ENCODE measurements at places on chromosomes 16 and 17.

- DNase-seq, result no peak
Observed at GRCh38 chr16:23784811-23785447, 30.1 kb downstream of the CHP2 start.

DNA sequence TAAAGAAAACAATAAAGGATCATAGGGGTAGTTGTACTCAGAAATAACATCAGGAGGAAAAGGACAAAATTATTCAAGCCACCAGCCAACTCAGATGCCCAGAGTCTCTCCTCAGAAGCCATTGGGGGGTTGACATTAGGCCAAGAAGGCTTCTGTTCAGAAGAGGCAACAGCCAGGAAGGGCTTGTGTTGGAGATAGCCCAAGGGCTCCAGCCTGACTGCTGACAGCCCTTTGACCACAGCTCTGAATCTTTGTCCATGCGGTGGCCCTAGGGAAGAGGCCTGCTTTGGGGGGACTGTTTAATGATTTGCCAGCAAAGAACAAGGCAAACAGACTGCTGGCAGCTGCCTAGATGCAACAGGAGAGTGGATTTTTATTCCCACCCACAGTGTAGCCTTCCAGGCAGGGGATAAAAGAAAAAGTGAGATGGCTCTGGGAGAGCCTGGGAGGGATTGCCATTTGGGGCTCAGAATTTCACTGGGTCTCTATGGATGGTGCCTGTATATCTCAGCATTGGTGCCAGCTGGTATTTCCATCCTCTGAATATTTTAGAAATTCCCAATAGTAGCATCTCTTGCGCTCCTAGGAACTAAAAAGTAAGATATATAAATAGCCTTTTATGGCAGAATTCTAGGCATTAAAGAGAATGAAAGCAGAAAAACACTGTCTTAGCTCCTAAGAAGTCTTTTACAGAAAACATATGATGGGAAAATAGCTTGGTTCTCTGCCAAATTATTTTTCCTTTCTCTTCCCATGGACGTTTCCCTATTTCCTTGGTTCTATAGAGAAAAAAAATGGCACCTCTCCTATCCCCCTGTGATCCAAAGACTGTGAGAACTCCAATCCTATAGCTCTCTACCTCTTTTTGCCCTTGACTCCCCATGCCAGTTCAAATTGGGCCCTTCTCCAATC lies 29.4 kb upstream of the SUPT4H1 start:
- peak; percentile 9 for DNase-seq

- peak; percentile 82 for DNase-seq
Observed at GRCh38 chr17:29131814-29132682, 48.1 kb downstream of the MYO18A start.

GRCh38 chr17:74856112-74856511 lies 3.6 kb downstream of the GRIN2C start:
- no peak for DNase-seq

DNA sequence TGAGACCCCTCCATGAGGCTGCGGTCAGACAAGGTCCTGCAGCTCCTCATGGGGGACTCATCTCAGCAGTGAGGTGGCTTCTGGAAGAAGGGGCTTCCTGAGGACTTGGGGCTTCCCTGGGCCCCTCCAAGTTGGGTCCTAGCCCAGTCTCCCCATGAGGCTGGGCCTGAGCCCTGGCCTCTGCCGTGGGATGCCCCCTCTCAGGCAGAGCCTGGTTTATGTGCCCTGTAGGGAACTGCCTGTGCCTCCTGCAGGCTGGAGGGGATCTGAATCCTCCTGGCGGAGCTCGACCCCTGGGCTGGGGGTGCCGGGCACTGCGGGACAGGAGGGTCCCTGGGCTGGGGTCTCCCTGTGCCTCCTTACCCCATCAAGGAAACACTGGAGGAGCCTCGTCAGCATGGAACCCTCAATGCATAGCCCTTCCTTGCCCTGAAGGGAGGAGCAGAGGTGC lies 45.8 kb downstream of the TNFRSF13B start:
- DNase-seq, result no peak

DNA sequence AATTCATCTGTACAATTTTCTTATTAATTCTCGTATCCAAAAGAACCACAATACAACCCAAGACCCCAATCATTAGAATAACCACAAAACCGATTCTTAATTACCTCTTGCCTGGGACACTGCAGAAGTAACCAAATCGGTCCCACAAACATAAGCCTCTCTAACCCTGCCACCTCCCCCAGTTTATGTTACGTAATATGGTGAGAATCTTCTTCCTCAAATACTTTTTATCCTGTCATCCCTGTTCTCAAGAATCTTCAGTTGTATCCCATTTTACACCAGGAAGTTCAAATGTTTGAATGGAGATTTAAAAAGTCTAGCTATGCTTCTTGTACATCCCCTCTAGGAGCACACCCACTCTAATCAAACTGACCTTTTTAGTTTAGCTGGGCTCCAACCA lies 269.3 kb upstream of the TBX2 start:
- DNase-seq, result no peak

GRCh38 chr17:55545806-55546205 lies 34.6 kb upstream of the SMIM36 start:
- no peak for DNase-seq

GRCh38 chr16:27795992-27796614 lies 246.2 kb downstream of the KATNIP start:
- peak; percentile 36 for DNase-seq

- DNase-seq, result peak; percentile 49
Observed at GRCh38 chr16:54493594-54493993, 207.0 kb upstream of the IRX3 start.

- DNase-seq, result no peak
Observed at GRCh38 chr16:48256579-48257177, 9.3 kb upstream of the ABCC11 start.

- no peak for DNase-seq
Observed at GRCh38 chr17:46972346-46972745, 6.7 kb downstream of the RPRML start.

DNA sequence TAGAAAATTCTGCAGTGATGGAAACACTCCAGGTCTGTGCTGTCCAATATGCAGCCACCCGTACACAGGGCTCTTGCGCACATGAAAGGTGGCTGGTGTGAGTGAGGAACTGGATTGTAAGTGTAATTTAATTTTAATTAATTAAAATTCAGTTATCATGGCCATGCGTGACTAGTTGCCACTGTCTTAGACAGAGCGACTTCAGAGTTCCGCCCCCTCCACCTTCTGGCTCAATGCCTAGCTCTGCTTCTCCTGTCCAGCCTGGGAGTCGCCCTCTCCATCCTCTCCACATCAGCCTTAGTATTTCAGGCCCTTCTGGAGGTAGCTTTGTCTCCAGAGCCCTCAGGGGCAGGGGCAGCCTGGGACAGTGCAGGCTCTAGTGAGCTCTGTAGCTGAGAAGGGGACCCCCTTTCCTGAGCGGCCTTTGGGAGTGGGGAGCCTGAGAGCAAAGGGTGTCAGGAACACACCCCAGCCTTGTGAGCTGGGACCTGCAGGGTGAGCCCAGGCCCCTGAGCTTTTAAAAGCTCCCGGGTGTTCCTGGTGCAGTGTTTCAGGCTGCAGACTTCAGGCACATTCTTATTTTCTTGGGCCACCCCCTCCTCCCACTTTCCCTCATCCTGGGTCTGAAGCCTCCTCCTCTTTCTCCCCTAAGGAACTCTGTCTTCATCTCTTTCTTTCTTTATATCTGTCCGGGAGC lies 99.4 kb downstream of the IRF8 start:
- DNase-seq, result no peak

- DNase-seq, result no peak
Observed at GRCh38 chr16:24130494-24131085, 125.5 kb upstream of the CACNG3 start.

GRCh38 chr17:65542610-65543009 lies 18.8 kb downstream of the AXIN2 start:
- DNase-seq, result no peak

DNA sequence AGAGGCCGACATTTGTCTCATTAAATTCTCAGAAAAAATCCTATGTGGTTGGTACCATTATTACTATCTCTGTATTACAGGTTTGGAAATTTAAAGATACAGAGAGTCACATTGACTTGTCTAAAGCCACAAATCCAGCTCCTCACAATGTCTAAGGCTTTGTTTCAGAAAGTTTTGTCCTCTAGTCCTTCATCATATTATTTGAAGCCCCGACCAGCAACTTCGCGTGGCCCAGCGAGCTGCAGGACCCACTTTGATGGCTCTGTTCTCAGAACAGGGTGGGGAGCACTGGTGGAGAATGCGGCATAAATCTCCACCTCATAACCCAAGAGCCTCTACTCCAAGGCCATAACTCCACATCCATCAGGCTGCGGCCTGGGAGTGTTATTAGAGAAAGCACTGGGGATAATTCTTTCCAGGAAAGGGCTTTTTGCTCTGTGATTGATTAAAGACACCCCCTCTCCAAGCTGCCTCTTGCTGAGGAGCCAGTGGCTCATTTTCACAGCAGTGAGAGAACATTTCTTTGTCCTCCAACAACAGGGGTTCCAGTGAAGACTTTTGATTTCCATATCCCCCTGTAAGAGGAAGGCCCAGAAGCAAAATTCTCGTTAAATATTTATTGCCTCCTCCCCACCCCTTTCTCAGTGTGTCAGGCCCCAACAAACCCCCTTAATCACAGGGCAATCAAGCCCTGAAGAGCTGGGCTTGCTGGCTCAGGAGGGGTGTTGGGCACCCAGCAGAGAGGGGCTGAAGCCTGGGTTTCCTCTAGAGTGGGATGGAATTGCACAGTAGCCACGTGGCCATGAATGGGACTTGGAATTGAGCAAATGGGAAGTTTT lies 113.7 kb upstream of the CDH11 start:
- DNase-seq, result peak; percentile 27

DNA sequence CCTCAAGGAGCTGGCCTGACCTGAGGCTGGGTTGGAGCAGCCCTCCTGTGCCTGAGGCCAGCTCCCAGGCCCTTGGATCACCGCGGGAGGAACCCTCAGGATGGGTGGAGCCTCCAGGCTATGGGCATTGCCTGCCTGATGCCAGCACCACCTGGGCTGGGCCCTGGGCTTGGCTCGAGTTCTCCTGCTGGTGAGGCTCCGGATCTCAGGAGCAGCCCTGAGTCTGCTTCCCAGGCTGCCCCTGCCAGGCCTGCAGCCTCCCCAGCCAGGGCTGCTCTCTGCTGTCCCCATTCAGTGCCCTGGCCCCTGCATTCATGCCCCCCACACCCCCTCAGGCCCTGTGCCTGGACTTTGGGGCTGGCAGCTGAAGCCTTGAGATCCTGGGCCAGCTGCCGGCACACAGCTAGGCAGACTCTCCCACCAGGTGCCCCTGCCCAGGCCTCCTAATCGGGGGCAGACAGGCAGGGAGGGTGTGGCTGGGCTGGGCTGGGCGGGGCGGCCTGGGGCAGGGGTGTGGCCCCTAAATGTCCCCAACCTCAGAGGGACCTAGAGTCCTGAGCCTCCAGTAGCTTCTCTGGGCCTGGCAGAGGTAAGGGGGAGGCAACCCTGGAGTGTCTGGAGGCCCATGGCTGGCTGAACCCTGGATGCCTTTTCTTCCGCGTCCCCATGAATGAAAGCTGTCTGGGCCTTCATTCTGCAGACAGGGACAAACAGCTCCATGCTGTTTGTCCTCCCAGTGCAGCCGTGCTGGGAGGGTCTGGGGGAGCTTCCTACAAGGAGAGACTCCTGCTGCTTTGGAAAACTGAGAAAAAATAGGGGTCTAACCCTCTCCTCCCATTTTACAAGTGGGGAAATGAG lies 1.1 kb upstream of the PIGQ start:
- DNase-seq, result no peak

GRCh38 chr17:7582396-7583252 lies 1.0 kb upstream of the MPDU1 start:
- no peak for DNase-seq

GRCh38 chr17:8685381-8685780 lies 54.9 kb upstream of the MYH10 start:
- peak; percentile 68 for DNase-seq

DNA sequence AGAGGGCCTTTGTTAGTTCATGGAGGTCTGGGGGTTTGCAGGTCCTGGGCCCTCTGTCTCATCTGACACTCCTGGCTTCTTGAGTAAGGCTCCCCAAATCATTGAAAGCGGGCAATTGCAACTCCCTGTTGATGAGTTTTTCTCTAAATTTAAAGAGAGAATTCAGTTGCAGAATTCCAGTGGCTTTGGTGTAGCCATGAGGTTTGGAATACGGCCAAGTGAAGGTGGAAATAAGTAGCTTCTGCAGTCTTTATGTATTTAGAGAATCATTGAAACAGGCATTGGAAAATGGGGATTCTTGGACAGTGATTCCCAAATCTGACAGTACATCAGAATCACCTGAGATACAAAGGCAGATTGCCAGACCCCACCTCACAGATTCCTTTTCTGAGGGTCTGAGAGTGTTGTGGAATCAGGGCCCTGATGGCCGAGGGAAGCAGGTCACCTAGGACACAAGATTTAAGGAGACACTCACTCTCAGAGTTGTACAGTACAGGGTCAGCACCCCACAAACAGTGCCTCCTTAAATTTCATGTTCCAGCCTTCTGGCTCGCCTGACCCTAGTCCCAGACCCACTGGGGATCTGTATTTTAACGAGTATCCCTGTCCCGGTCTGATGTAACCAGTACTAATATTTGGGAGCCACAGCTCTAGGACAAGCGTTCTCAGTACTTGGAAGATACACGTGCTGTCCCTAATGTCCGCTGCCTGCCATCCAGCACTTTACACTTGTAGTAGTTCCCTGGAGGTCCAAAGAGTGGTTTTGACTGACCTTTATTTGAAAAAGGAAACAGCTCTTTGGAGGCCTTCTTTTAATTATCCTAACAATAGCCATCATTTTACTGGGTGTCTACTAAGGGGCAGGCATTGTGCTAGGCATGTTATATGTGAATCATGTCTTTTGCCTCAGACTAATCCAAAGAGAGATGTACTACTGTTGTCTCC lies 37.8 kb downstream of the YPEL2 start:
- peak; percentile 80 for DNase-seq

DNA sequence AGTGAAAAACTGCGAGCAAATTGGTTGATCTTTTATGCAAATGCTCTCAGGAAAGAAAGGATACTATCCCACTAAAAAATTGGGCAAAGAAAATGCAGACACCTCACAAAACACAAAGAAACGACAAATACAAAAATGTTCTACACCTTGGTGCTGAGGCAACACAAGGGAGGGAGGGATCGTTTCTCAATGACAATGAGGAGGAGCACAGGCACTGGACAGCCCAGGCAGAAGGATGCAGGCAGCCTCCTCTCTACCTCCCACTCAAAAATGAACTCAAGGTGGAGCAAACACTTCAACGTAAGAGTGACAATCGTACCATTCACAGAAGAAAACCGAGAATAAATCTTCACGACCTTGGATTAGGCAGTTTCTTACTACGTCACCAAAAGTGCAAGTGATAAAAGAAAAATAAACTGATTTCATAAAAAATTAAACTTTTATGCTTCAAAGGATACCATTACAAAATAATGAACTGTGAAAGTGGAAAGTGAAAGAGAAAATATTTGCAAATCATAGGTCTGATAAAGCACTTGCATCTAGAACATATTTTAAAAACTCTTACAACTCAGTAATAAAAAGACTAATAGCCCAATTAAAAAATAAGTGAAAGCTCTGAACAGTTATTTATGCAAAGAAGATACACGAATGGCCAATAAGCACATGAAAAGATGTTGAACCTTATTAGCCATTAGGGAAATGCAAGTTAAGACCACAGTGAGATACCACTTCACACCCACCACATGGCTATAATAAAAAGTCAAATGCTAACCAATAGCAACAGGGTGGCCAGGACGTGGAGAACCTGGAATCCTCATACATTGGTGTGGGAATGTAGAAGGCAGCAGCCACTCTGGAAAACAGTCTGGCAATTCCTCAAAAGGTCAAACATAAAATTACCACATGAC lies 80.8 kb upstream of the TRAP1 start:
- DNase-seq, result no peak

GRCh38 chr16:76683051-76683450 lies 405.9 kb downstream of the CNTNAP4 start:
- DNase-seq, result no peak

- no peak for DNase-seq
Observed at GRCh38 chr17:40846515-40847144, 20.4 kb downstream of the KRT12 start.

GRCh38 chr17:71759422-71760060 lies 361.3 kb upstream of the SOX9 start:
- peak; percentile 28 for DNase-seq

All from fibroblast of upper back skin (primary cell).